ENCODE measurements at places on chromosomes 2 and 18.

DNA sequence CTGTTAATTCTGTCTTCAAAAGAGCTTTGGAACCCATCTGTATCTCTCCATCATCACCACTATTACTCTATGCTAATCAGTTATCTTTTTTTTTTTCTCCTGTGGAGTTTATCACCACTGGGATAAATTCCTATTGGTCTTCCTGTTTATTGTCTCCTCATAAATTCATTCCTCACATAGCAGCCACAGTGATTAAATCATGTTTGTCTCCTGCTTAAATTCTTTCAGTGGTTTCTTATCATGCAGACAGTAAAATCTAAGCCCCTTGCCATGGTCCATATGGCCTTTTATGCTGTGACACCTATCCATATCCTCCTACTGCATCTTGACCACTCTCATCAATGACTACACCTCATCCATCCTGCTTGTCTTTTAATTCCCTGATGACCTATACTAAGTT lies 239.8 kb upstream of the ZEB2 start:
- no peak for DNase-seq

DNA sequence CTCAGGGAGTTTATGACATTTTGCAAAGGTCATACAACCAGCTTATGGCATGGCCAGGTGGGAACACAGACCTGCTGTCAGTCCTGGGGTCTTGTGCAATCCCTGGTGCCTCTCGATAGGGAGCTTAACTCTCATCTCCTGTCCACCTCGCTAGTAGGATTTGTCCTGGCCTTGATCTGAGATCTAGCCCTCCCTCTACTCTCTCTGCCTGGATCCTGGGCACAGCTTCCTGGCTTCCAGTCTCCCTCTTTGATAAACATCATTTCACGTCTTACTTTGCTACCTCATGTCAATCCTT lies 13.8 kb downstream of the GALR1 start:
- DNase-seq = no peak

DNA sequence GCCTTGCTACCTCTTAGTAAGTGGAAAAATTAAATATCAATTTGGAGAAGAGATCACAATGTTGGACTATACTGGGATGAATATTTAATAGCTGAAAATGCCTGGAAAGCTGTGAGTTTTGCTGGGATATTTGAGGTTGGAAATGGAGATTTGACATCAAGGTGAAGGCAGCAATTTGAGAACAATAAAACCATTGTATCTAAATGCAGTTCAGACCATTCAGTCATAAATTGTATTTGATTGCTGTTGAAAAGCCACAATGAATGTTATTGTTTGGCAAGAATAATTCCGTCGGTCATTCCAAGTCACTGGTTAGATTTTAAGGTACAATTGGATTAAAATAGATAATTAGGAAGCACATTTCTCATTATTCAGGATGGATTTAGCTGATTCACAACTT lies 325.6 kb downstream of the HRH4 start:
- DNase-seq = no peak

DNA sequence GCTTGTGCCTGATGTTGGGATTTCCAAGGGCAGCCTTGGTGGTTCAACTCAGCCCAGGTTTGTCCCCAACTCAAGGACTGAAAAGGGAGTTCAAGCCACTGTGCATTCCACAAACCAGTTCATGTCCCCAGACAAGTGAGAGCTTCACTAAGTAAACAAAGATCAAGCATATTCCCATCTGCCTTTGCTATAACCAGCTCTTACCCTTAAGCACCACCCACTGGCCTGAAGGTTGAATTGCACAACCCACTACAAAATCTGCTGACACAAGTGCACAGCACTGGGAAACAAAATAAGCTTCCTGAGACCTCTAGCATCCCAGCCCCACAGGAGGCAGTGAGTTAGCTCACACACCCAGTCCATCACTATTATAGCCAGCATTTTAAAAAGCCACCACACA lies 516.7 kb downstream of the NR4A2 start:
- DNase-seq = peak; percentile 36

GRCh38 chr2:84938194-84938879 lies 32.6 kb upstream of the KCMF1 start:
- no peak for DNase-seq

GRCh38 chr2:96113367-96113677 lies 3.0 kb downstream of the ADRA2B start:
- DNase-seq = no peak

- no peak for DNase-seq
These were observed 45.6 kb downstream of the GPC1 start for GRCh38 chr2:240480834-240481623.

DNA sequence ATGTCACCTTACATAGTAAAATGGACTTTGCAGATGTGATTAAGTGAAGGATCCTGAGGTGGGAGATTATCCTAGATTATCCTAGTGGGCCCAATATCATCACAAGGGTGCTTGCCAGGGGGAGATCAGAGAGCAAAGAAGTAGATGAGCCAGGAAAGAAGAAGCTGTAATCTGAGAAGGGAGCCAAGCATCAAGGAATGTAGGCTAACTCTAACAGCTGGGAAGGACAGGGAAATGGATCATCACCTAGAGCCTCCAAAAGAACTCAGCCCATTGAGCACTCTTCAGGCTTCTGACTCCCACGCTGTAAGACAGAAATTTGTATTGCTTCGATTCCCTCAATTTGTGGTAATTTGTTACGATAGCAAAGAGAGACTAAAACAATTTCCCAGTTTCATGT lies 309.9 kb downstream of the LRP1B start:
- no peak for DNase-seq

DNA sequence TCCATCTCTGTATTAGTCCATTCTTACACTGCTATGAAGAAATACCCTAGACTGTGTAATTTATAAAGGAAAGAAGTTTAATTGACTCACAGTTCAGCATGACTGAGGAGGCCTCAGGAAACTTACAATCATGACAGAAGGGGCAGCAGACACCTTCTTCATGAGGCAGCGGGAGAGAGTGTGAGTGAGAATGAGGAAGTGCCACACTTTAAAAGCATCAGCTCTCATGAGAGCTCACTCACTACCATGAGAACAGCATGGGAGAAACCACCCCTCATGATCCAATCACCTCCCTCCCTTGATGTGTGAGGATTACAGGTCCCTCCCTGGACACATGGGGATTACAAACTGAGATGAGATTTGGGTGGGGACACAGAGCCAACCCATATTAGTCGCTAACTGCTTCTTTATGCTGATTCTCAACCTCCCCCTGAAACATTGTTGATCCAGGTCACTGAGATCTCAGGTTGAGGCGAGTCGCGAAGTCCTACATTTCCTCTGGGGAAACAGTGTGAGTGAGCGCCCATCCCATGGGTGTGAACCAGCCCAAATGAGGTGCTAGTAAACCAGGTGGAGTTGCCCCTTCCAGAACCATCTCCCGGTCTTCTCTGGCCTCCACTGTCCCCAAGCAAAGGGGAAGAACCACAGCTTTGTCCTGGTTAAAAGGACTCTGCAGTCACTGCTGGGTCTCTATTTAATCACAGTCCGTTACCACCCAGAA lies 123.8 kb downstream of the CAPN13 start:
- peak; percentile 62 for DNase-seq

GRCh38 chr2:237122214-237122666 lies 36.6 kb downstream of the COPS8 start:
- peak; percentile 28 for DNase-seq

GRCh38 chr2:119431976-119432850 lies 559 bp downstream of the TMEM37 start:
- DNase-seq = peak; percentile 47

GRCh38 chr2:30139131-30139870 lies 7.5 kb upstream of the YPEL5 start:
- DNase-seq = no peak

- DNase-seq = no peak
These were observed at the start of gene IGFBP5 for GRCh38 chr2:216695401-216695821. TSS of gene IGFBP5 (minus strand) at chr2:216695549. CDS start at chr2:216694775, 774 bp downstream.

- DNase-seq = no peak
These were observed 43.6 kb downstream of the PPM1B start for GRCh38 chr2:44212302-44212701.

DNA sequence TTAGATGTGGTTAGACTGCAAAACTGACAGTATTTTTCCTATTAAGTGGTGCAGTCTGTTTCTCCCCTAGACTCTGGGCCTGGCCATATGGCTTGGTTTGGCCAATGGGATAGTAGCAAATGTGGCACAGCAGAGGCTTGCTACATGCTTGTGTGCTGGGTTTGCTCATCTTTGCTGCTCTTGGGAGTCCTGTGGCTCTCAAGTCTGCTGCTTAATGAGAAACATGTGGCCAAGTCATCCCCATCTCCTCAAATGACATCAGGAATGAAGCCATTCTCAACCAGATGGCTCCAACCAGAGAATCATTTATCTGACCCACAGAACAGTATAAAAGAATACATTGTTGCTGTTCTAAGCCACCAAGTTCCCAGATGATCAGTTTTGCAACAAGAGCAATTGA lies 57.1 kb upstream of the PAX3 start:
- DNase-seq = no peak

- peak; percentile 11 for DNase-seq
These were observed 76.7 kb downstream of the FAM210A start for GRCh38 chr18:13649397-13650390.

- DNase-seq = no peak
These were observed 988.2 kb downstream of the SUCLG1 start for GRCh38 chr2:83470928-83471327.

DNA sequence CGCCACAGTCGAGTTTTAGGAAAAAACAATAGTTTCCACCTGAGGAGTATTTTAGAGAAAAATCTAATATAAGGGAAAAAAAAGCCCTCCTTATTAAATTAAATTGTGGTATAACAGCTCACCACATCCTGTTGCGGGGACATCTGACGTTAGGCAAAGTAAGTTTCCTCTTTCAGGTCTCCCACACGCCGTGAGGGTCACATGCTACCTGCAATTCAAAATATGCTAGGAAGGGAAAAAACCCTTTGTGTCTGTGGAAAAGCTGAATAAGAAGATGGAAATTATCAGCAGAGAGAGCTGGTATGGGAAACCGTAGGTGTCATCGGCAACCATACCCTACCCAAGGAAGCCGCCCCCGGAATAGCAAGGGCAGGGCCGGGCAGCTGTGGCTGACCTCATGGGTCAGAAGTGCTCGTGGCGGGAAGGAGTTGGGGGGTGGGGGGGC lies 128.0 kb downstream of the NFATC1 start:
- DNase-seq = peak; percentile 72

DNA sequence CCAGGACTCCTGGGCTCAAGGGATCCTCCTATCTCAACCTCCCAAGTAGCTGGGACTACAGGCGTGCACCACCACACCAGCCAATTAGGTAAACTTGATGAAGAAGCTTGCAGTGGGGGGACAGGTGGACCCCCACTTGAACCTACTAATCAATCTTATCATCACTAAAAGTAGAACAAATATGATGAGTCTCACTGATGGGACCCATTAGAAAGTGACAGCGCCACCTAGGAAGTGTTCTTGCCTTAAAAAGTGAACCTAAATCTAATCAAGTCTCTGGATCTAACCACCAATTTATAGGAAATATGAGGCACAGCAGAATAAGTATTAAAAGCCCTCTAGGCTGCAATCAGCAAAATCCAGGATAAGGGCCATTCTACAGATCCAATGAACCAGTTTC lies 79.2 kb downstream of the BIN1 start:
- no peak for DNase-seq

DNA sequence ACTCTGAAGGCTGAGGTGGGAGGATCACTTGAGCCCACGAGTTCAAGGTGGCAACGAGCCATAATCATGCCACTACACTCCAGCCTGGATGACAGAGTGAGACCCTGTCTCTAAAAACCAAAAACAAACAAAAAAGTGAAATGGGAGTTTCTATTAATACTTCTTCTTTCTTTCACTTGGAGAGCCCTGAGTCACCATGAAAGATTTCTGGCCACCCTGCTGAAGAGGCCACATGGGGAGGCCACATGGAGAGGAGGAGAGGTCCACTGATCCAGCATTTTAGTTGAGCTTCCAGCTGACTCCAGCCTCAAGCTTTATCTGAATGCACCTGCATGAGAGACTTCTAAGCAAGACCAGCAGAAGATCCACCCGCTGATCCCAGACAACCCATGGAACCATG lies 74.2 kb upstream of the LAPTM4A start:
- no peak for DNase-seq

- no peak for DNase-seq
These were observed 212.8 kb upstream of the SOX11 start for GRCh38 chr2:5479265-5479928.

- no peak for DNase-seq
These were observed 138.4 kb upstream of the ARL4C start for GRCh38 chr2:234635284-234635683.

- DNase-seq = no peak
These were observed 77.7 kb downstream of the MAP2 start for GRCh38 chr2:209501579-209501978.

- DNase-seq = no peak
These were observed 90.1 kb downstream of the ACKR3 start for GRCh38 chr2:236659758-236660150.

DNA sequence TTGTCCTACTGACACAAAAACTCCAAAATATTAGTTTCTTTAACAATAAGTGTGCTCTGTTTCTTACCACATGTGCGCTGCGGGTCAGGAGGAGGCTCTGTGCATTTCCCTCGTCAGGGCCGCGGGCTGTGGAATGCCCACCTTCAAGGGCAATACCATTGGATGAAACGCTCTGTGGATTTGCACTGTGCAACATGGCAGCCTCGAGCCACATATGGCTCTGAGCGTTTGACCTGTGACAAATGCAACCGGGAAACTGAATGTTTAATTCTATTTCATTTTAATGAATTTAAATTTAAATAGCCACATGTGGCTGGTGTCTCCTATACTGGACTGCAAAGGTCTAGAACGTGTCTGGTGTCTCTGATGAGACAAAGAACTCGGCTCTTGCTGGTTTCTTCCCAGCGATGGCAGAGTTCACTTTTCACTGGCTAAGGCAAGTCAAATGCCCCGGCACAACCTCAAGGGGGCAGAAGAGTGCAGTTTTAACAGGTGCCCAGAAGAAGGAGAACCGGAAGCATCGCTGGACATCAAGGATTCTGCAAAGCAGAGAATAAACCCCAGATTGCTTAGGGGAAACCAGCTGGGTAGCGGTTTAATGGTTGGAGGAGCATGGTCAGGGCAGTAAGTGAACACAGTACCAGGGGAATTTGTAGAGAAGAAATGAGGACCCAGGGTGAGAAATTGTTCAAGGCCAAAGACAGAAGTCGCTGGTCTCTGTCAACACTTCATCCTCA lies 37.0 kb upstream of the TMEM18 start:
- DNase-seq = peak; percentile 51

DNA sequence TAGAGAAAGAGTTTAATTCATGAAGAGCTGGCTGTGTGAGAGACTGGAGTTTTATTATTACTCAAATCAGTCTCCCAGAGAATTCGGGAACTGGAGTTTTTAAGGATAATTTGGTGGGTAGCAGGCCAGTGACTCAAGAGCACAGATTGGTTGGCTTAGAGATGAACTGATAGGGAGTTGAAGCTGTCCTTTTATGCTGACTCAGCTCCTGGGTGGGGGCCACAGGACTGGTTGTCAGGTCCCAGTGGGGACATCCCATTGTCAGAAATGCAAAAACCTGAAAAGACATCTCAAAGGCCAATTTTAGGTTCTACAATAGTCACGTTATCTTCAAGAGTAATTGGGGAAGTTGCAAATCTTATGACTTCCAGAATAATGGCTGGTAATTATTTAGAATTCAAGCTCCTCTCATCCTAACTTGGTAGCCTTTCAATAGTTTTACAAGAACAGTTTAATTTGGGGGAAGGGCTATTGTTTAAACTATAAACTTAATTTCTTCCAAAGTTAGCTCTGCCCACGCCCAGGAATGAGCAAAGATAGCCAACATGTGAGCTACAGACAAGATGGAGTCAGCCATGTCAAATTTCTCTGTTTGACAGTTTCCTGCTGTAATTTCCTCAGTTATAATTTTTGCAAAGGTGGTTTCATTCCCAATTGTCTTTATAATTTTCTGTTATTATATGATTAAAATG lies 149.4 kb upstream of the SLC39A10 start:
- no peak for DNase-seq
